CD4-positive, alpha-beta T cell treated with Interleukin-6 at 100 ng/mL for 8 hours (primary cell): ENCODE measurements at places on chromosomes 5 and 9.

DNA sequence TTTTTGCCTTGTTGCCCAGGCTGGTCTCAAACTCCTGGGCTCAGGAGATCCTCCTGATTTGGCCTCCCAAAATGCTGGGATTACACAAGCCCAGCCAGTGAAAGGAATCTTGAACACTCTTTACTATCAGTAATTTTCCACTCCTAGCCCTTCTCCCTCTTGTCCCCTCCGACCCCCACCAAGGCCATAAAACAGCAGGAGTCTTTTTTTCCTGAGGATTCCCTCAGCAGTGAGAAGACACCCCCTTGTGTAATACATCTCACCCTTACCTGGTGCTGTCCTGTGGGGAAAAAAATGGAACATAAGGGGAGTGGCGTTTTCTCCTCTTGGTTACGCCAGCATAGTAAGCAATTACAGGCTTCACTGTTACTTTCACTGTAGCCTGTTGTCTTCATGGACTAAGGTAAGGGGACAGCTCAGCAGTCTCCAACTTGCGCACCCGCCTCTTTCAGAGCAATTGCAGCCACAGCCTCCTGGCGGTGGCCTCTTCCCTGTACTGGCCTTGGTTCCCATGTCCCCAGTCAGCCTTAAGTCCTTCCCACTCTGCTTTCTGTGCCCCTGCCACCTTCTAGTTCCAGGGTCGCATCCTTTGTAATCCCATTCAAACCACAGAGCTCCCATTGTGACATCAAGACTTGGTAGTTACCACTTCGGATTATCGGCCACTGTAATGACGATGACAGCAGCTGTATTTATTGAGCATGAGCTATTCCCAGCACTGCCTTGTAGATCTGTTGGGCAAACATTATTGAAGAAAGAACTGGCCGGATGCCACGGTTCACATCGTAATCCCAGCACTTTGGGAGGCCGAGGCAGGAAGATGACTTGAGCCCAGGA is 10.0 kb downstream of the NAIF1 start:
- no peak for DNase-seq

DNA sequence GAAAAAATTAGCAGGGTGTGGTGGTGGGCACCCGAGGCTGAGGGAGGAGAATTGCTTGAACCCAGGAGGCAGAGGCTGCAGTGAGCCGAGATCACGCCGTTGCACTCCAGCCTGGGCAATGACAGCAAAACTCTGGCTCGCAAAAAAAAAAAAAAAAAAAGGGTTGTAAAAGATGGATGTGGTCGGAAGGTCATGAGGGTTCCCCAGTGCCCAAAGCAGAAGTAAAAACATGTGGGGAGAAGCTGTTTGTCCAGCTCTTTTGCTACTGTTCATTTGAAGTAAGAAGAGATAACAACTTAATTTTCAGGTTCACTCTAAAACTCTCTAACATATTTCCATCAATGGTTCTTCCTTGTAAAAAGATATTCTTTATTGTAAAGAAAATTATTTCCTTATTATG is 57.1 kb upstream of the GOLPH3 start:
- DNase-seq, result no peak

DNA sequence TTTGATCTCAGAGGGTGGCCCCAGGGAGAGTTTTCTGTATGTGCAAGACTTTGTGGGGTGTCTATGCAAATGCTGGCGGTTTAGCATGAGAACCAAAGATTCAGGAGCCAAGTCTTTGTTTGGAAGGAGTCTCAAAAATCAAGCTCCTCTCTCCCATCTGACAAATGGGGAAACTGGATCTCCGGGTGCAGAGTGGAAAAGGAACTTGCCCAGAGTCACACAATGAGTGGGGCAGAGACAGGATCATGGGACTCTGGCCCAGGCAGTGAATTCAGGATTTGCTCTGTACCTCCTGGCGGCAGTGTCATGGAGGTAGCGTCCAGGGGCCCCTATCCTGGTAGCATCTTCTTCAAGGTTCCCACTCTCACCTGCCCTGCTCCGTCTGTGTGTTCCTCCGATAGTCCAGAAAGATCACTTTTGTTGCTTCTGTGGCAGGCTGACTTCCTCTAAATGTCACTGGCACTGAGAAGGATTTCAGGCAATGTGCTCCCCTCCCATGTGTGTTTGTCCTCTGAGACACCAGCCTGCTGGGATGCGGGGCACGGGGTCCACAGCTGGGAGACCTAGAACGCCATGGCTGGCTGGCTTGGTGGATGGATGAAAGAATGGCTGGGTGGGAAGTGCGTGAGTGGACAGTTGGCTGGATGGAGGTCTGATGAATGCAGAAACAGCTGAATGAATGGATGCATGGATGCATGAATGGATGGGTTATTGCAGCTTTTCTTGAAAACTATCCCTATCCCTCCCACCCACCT is 3.6 kb downstream of the CCL19 start:
- no peak for DNase-seq

DNA sequence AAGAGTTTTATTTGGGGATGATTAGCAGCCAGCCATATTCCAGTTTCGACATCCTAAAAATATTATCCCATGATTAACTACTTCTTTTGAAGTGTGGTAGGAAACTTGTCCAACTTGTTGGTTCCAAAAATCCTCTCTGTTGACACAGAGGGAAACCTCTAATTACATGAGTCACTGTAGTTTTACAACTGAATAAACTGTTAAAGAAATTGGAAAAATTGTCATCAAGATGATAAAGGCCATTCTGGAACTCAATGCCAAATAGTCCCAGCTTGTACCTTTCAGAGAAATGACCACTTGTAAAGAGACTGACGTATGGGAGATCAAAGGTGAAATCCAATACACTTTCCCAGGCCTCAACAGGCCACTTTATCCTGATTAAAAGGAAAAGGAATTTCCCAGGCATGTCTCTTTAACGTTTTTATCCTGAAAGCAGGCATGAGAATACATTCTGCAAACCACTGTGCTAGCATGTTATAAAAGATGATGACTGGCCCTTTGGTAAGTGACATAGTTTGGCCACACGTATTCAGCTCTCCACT is 261.6 kb downstream of the GLIS3 start:
- no peak for DNase-seq

DNA sequence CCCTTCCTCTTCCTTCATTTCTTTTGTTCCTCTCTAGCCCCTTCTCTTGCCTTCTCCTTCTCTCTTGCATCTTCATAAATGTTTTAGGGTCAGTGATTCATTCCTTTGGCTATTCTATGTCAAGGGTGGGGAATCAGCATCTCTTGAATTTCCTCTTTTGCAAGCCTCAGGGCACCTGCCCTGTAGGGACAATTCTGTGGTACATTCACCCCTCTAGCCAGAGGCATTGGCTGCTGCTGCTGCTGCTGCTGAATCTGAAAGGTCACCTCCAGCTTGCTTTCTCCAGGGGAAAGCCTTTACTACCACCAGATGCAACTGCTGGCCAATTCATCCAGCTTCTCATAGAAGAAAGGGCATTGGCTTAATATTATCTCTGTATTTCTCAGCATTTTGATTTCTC is 87.3 kb downstream of the INSYN2B start:
- no peak for DNase-seq

GRCh38 chr9:105198865-105199264 is 45.6 kb upstream of the SLC44A1 start:
- no peak for DNase-seq

DNA sequence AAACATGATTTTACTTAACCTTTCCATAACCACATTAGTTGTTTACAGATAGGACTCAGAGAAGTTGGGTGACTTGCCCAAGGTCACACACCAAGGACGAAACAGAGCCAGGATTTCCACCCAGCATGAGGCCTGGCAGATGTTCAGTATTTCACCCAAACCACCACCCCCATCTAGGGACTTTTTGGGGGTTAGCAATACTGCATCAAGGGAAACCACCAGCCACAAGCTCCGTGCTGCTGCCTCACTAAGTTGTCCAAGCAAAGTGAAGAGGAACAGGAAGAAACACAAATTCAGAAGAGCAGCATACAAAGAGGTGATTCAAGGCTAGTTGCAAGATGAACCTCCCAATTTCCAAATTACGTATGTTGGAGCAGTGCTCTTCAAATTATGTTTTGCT is 219.6 kb upstream of the RORB start:
- DNase-seq, result no peak

DNA sequence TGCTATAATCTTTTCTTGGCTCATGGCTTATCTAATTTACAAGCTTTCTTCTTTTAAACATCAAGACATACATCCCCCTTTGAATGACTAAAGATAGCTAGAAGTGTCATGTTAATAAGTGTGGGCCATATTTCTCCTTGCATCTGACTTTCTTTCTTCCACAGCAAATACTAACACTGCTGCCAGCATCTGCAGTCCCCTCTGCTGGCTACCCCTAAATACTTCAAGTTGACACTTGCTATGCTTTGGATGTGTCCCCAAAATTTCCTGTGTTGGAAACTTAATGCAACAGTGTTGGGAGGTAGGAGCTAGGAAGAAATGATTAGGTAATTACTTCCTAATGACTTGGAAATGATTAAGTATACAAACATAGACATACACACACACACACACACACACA is 459.0 kb upstream of the ST8SIA4 start:
- no peak for DNase-seq

DNA sequence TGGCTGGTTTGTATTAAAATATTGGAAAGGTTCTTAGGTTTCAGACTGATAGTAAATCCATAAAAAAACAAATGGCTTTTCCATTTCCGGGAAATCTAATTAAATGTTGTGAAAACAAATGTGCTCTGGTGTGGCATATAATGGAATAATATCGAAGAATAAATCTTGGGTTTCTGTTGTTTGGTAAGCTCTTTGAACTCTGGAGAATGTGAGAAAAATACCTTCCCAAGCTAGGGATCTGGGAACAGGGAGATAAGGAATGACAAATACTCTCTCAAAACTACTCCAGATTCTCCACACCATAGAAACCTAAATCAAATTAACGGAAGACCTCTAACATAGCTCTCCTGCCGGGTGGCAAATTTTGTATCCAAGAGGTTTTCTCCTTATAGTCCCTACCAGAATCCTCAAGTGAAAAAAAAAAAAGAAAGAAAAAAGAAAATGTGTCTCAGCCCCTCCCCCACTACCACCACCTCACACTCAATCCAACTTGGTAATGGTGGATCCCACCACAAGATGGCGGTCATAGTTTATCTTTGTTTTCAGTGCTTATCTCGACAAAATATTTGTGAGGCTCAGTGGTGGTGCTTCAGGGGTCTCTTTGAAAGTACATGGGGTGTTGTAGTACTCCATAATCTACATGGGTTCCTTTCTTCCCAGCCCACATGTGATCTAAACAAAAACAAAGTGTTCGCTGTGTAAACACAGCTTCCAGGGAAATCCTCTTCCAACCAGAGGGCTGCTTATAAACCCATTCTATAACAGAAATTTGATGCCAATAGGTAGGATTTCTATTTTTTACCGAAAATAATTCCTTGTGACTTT is 54.5 kb upstream of the FST start:
- DNase-seq, result no peak

DNA sequence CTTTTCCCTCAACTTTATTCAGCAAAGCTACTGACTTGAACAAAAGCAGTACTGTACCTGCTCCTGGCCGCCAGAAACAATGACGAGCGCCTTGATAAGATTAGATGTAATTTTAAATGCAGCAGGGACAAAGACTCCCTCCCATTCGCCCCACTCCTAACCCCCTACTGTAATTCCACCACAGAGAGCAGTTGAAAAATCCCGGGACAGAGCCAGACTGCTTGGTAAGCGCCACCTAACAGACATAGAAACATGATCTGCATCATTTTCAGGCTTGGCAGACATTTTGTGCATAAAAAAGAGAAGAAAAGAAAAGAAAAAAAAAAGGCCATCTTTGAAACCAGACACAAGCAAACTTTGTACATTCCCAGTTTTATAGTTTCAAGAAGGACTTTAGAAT is 81.9 kb downstream of the ISL1 start:
- DNase-seq, result no peak

DNA sequence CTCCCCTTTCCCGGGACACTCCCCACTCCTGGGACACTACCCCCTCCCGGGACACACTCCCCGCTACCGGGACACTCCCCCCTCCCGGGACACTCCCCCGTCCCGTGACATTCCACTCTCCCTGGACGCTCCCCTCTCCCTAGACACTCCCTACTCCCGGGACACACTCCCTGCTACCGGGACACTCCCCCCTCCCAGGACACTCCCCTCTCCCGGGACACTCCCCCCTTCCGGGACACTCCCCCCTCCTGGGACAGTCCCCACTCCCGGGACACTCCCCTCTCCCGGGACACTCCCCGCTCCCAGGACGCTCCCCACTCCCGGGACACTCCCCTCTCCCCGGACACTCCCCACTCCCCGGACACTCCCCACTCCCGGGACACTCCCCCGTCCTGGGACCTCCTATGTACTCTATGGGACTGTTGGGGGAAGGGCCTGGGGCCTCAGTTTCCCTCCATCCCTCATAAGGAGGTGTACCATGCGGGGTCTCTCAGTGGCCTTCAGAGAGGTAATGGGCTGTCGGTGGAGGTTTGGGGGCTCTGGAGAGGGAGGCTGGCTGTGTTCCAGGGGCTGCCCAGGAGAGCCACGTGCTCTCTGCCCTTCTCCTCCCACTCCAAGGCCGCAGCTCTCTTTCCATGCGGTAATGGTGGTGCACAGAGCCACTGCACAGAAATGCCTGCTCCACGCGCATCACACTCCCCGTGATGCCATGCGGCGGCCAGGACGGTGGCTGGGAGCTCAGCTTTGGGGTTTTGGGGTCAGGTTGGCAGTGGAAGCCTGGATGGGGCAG is 96.2 kb downstream of the RXRA start:
- no peak for DNase-seq

- no peak for DNase-seq
Observed at GRCh38 chr5:52491071-52491787, 296.5 kb upstream of the ITGA1 start.

DNA sequence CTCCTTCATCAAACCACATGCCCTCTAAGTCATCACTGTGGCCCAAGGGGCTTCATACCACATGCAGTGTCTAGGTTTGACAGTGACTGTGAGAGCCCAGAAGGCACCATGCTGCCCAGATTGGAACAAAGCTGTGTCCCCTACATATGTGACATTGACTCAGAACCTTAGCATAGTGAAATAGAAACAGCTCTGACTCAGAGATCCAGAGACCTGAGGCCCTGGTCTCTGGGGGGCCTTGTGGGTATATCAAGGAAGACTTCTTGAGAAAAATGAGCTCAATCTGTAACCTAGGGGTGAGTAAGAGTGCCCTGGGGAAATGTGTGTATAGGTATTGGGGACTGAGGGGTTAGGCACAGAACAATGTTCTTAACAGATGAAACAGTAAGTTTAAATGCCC is 7.1 kb upstream of the ENTREP1 start:
- no peak for DNase-seq

DNA sequence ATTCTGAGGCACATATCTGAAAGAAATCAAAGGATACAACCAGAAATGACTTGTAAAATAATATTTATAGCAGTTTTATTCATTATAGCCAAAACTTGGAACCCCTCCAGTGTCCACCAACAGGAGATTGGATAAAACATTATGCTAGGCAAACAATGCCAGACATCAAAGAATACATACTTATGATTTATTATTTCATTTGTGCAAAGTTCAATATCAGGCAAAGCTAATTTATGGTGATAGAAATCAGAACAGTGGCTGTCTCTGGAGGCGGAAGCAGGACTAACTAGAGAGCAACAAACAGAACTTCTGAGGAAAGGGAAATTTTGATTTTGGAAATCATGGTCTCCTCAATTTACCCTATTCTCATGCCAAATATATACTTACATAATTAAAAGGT is 193.1 kb downstream of the ICE1 start:
- no peak for DNase-seq

- DNase-seq, result no peak
Observed at GRCh38 chr9:112075009-112075378, 100.1 kb downstream of the SUSD1 start.
